Spinal cord (tissue), 10 donors: ENCODE measurements at places on chromosomes 16 and 17. TPM values are rescaled to one million over a fixed set of nuclear protein-coding genes. Genes with fewer than 3 reads are reported as not detected.

The PLEKHG4 gene
- 5.5 TPM for polyA plus RNA-seq

DNA sequence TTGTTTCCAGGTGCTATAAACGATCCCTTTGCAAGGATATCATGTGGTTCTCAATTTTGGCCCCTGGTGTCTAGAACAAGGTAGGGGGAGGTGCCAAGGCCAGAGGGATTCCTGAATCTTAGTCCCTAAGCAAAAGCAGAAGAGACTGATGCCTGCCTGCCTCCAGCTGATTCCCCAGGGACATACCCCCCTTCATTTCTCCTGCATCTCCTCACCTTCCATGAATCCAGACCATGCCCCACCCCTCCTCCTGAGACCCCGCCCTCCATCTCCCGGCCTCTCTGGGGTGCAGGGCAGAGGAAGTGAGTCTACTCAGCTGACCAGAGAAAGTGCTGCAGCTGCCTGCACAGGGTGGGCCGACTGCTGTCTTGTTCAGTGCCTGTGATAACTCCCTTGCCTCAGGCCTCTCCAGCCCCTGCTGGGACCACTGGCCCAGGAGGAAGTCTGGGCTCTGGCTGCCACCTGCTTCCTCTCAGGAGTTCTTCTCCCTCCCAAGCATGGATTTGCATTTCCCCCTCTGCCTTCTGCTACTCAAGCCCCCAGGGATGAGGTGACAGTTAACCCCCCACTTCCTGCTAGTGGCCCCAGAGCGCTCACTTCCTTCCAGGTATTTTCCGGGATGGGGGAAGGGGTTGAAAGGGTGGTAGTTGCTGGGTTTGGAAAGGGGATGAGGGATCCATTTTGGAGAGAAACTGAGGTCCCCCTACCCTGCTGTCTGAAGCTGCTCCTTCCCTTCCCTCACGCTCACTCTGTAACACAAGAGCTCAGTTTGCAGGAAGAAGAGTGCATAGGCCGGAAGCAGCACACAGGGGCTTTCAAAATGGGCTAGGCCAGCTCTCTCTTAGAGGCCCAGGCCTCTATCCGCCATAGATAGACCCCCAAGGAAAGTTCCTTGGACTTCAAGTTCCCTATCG is 10.5 kb upstream of the TSPOAP1 start:
- no peak for DNase-seq

GRCh38 chr16:81956213-81956948 is 54.9 kb downstream of the SDR42E1 start:
- no peak for DNase-seq

- DNase-seq: peak; percentile 77
Observed at GRCh38 chr16:87945351-87946042, 5.7 kb upstream of the BANP start.

The CFAP119 gene
- 16.0 TPM for polyA plus RNA-seq

The SLFN13 gene
- 1.8 TPM for polyA plus RNA-seq

The CIAPIN1 gene
- polyA plus RNA-seq: 102 TPM

DNA sequence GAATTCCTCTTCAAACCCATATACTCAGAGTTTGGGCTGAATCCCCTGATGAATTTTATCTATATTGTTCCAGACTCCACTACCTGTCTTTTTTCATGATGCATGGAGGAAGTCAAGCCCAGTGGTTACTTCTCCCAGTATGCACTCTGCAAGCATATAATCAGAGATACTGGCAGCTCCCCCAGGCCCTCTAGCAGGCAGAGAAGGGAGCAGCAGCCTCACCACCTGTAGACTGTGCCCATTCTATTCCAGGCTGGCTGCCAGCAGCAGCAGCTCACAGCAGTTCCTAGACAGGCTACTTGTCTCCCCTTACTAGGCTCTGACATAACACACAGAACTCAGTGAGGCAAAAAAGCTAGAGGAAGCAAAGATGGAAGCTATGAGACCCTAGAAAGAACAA is 3.4 kb downstream of the MKS1 start:
- no peak for DNase-seq

DNA sequence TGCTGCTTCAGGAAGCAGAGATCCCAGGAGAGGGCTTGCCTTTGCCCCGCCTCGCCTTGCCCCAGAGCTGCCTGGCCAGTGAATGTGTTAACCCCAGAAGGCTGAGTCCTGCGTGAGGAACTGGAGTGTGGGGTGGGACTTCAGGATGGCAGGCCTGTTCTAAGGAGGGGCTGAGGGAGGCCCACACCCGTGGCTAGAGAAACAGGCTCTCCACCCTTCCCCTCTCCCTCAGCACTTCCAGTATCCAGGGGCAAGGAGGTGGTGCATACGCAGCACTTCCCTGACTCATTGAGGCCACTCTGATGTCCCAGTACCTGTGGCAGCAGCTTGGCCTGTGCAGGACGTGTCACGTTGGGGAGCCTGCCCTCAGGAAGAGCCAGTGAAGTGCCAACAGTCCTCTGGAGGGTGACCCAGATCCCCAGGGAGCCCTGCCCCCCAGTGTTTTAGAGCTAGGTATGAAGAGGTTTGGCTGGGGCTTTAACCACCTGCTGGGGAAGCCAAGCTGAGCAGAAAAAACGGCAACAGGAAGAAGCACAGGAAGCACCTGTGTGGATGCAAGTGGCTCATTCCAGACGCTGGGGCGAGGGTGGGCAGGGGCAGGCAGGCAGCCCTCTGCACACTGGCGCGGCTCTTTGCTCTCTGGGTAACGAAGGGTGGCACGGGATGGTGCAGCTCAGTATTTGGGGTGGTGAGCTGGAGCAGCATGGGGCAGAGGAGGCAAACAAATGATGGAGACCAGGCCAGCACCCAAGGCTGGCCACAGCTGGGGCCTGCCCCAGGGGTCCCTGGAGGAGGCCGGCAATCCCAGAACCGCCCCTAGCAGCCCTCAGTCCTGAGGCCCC is 14.7 kb upstream of the CTCF start:
- no peak for DNase-seq

GRCh38 chr17:68572138-68572842 is 28.9 kb downstream of the FAM20A start:
- no peak for DNase-seq

The OGFOD3 gene
- polyA plus RNA-seq: 31.1 TPM

GRCh38 chr17:64707050-64707591 is 45.0 kb upstream of the SMURF2 start:
- no peak for DNase-seq

GRCh38 chr17:47949946-47950345 is 7.7 kb downstream of the PRR15L start:
- no peak for DNase-seq

- no peak for DNase-seq
Observed at GRCh38 chr16:17224879-17225281, 245.9 kb downstream of the XYLT1 start.

DNA sequence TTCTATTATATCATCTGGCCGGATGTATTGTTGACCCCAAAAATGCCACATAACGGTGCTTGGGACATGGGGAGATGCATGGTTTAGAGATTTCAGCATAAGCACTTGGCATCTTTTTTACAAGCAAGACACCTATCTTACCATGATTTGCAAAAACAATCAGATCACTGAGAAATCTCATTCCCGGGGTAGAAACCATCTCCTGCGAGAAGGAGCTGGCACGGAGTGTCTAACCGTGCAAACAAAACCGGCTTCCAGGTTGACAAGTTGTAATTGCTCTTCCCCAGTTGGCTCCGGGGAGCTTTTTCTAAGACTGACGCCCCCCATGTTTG is 1.0 kb downstream of the SLC16A6 start:
- no peak for DNase-seq

GRCh38 chr16:57029161-57030160 is 40.1 kb downstream of the NLRC5 start:
- no peak for DNase-seq

GRCh38 chr17:7856011-7856810 is 1.1 kb downstream of the NAA38 start:
- peak; percentile 27 for DNase-seq

- no peak for DNase-seq
Observed at GRCh38 chr17:13793951-13794350, 192.2 kb upstream of the HS3ST3A1 start.

DNA sequence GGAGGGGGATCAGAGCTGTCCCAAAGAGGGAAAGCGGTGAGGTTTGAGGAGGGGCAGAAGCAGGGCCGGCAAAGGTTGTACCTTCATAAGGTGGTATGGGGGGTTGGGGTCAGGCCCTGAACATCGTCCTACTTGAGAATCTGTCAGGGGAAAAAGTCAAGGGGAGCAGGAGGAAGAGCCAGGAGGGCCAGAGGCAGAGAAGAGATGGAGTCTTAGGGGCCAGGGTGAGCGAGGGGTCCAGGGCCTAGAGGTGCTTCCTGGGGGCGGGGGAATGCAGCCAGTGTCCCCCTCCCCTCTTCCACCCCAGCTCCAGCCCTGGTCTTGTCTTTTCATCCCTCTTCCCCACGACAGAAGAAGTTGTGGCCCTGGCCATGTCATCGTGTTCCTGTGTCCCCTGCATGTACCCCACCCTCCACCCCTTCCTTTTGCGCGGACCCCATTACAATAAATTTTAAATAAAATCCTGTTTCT is 1.3 kb upstream of the PRRT2 start:
- no peak for DNase-seq

GRCh38 chr16:20612551-20613480 is 36.6 kb upstream of the ACSM2B start:
- peak; percentile 93 for DNase-seq

DNA sequence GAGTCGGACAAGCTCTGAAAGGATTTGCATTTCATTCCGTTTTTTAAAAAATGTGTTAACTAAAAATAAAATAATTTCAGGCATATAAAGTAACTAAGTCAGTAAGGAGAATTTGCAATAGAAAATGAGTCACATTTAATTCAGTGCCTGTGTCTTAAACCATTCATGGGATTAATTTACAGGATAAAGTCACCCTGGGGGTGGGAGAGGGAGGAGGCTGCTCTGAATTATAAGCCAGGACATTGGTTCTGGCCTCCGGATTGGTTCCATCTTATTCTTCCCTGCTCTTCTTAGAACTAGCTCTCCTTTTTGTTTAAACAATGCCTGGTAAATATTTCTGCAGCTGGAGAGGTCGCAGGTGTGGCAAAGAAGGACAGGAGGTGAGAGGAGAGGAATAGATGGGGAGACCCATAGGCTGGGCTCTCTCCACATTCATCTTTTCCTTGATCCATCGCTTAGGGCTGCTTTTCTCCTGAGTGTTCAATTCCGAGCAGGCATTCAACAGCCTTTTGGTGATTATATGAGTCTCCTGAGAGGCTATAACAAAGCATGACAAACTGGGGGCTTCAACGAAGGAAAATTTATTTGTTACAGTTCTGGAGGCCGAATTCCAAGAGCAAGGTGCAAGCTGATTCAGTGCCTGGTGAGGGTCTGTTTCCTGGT is 319.2 kb downstream of the PHKB start:
- DNase-seq: no peak

DNA sequence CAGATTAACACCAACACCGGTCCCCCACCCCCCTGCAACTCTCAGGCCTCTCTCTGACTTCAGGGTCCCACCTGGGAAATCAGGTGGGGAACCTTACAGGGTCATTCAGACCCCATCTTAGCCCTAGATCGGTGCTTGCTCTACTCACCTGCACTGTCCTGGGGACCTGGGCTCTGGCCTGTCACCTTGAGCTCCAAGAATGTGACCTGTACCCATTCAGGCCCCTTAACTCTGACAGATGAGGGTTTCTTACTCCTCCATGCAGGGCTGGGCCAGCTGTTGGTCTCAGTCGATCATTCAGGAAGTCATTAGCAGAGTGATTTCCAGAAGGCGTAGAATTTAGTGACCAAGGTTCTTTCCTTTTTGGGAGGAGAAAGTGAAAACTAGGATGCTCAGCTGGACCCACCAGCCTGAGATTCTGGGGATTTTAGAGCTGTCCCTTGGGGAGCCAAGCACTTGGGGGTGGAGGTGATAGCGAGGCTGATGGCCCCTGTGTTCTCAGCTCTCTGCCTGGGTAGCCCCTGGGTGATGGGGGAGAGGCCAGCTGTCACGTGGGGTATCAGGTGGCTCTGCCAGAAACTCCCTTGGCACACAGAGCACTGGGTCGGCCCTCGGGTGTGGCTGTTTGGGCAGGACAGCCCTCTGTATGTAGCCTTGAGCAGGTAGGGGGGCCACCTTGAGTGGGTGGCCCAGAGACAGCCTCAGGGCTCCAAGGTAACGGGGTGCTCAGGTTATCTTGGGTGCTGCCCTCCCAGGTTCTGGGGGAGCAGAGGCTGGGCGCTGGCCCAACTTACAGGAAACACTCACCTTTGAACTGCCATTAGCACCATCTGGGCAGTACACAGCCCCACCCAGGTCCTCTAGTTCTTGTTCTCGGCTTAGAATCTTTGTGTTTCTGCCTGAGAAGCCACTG is 724 bp downstream of the MVP start:
- no peak for DNase-seq

- no peak for DNase-seq
Observed at GRCh38 chr17:77427391-77427991, 286.7 kb downstream of the SEC14L1 start.

The TEX19 gene
- polyA plus RNA-seq: not detected

DNA sequence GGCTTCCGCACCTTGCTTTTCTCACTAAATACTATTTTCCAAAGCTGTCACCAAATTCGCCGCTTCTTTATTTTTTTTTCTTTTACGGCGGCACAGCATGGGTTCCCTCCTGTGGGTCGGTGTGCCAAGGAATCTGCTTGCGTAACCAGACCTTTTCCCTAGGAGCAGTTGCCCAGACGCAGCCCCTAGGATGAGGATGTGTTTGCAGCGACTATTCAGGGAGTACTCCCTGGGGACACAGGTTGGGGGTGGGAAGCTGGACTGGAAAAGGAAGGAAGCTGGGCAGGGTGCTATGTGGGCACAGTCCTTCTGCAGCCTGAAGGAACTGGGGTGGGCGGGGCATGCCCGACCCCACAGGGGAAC is 49.0 kb upstream of the ZCCHC14 start:
- DNase-seq: no peak

DNA sequence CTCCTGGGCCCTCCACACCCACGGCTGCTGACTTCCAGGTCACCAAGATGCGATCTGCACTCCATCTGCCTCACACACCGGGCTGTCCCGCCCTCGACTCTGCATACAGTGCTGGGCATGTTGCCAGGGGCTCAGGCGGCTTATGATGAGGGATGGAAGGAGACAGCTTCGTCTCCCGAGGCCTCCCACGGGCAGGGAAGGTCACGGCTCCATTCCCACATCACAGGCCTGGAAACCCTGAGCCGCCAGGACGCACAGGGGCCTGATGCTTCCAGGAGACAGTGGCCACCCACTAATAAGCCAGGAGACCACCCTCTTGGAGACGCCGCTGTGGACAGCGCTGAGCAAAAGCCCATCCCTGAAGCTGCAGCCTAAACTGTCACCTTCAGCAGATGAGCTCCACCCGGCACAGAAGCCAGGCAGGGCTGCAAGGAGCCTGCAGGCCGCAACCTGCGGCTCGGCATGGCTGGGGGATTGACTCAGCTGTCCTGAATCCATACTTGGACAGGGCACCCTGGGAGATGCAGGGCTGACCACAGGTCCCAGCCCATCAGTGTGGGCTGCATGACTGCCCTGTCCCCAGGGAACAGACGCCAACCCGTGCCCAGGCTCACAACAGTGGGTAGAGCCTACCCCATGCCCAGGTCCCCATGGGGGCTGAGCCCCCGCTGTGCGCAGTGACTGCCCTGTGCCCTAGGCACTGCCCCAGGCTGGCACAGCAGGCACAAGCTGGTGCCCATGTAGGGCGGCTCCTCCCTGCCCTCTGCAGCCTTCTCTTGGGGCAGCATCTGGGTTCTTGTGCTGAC is 34.4 kb downstream of the SLC7A5 start:
- no peak for DNase-seq

The SLC2A4 gene
- 0.48 TPM for polyA plus RNA-seq

- DNase-seq: no peak
Observed at GRCh38 chr17:79125503-79125902, 50.9 kb downstream of the ENGASE start.
